ENCODE measurements at places on chromosomes 6 and 20.

GRCh38 chr20:20010639-20011500 lies 6.3 kb upstream of the NAA20 start:
- DNase-seq: no peak

DNA sequence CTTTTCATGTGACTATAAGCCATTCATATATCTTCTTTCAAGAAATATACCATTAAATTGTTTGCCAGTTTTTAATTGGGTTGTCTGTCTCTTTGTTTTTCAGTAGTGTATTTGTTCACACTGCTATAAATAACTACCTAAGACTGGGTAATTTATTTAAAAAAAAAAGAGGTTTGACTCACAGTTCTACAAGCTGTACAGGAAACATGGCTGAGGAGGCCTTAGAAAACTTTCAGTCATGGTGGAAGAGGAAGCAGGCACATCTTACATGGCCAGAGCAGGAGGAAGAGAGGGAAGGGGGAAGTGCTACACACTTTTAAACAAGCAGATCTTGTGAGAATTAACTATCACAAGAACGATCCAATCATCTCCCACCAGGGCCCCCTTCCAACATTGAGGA lies 255.3 kb downstream of the EPM2A start:
- no peak for DNase-seq

GRCh38 chr6:10014557-10014956 lies 400.3 kb downstream of the TFAP2A start:
- no peak for DNase-seq

GRCh38 chr6:141152951-141153350 lies 979.8 kb upstream of the GJE1 start:
- no peak for DNase-seq

DNA sequence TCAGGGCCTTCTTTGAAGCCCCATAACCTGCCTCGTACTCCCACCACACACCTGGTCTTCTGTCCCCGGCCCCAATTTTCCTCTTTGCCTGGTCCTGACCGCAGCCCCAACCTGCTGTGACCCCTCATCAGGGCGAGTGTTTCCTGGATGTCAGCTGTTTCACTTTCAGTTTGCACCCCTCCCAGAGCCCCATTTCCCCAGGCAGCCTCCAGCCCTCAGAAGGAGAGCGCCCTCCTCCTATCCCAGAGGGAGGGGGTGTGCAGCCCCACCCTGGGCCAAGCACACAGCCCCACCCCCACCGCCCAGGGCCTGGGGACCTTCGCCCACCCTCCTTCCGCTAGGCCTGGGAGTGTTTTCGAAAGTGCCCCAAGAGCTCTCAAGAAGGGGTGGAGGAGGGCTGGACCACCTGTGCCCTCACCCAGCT lies 1.5 kb downstream of the BAK1 start:
- DNase-seq: no peak

DNA sequence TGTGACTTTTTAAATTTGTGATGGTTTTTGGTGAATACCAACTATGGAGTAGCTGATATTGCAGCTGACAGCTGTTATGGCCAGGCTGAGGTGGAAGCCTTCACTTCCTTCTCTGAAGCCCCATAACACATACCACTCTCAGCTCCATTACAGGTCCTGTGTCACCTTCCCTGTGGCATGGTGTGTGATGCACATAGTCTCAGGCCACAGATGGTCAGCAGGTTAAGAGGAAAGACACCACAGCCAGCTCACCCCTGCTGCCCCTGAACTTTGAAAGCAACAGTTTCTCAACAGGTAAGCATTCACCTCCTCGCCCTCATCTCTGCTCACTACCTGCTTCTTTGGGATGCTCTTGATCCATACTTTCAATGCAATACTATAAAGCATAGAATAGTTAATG lies 7.7 kb downstream of the TXNDC5 start:
- DNase-seq: no peak

DNA sequence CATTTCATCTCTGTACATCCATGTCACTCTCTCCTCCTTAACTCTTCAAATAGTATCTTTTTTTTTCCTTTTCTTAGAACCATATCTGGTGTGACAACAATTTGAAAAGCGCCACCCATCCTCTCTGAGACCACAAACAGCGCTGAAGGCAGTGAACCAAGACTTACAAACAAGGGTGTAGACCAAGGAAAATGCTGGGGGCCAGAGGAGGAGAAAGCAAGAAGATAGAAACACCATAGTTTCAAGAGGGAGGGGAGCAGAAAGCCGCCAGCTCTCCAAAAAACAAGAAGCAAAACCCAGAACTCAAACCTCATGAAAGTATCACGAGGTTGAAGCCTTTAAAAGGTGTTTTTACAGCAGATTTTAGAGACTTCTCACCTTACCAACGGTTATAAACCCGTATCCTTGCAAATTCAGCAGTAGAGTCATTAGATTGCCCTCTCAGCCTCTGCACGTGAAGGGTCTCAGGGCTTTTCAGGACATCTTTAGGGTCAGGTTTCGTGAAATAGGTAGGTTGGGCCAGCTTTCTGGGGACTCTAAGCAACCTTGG lies 13.3 kb upstream of the RIPOR2 start:
- DNase-seq: no peak

DNA sequence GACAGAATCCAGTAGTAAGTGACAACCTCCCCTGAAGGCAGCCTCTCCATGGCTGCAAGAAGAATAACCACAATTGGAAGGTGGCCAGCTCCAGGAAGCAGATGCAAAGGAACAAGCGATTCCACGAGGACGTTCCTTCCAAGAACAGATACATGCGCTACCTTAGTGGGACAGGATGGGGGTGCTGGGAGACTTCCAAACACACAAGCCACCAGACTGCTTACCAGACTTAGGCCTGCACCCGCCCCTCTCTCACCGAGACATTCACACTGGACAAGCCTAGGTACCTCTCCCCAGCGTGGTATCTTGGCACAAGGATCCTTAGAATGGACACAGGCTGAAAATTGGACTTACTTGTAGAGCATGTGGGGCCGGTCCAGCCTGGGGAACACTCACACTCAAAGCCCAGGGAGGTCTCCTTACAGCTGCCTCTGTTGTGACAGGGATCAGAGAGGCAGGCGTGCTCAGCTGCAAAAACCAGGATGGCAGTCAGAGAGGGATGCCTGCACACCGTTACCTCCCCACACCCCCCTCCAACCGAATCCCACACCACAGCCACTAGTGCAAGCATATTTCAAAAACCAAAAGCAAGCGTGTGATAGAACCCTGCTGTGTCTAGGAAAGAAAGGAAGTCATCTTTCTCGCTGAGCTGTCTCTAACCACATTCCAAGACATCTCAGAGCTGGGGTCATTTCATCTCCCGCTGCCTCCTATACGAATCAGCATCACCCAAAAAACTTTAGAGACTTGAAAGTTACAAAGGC lies 22.4 kb downstream of the JAG1 start:
- no peak for DNase-seq

- DNase-seq: no peak
Measured at GRCh38 chr6:43070028-43070632, 6.0 kb upstream of the PTK7 start.

DNA sequence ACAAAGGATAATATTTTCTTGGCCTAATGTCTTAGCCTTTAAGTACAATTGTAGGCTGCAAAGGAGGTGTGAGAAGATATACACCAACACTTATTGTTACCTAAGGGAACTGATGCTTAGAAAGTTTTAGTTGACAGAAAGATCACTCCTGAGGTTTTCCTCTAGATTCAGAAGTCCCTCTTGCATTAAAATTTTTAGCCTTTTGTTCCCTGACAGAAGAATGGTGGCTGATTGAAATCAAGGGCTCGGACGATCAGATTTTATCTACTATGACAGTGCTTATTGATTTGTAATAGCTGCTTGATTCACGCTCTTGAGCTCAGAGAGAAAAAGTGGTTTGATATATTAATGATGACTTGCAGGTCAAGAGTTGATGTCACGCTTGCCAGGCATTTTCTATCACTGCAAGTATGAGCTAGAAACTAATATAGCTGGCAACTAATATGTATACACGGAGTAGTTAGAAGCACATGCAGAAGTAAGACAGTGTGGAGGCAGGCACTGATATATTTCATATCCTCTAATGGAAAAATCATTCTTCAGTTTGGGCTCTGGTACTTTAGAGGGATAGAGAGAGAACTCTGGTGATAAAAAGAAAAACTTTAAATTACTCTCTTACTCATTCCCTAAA lies 246.6 kb upstream of the ID4 start:
- no peak for DNase-seq

- no peak for DNase-seq
Measured at GRCh38 chr6:17867880-17868279, 119.6 kb downstream of the KIF13A start.

DNA sequence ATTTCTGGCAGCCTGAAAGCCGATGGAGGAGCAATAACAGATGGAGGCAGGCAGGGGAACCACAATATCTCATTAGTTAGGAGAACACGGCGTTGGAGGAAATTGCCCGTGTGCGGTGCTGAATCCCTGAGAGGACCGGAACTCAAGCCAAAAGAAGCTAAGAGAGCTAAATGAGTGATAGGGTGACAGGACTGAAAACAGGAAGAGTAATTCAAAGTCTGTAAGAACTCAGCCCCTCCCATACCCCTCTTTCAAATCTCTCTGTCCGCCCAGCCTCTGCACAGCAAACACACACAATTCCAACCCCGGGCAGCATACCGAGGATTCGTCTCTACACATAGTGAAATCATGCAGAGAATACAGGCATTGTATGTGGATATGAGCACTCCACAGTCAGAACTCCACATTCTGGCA lies 2.6 kb upstream of the IPCEF1 start:
- DNase-seq: no peak

GRCh38 chr6:47653706-47654105 lies 44.7 kb upstream of the ADGRF4 start:
- DNase-seq: no peak

- no peak for DNase-seq
Measured at GRCh38 chr6:106555767-106556166, 73.5 kb downstream of the RTN4IP1 start.

DNA sequence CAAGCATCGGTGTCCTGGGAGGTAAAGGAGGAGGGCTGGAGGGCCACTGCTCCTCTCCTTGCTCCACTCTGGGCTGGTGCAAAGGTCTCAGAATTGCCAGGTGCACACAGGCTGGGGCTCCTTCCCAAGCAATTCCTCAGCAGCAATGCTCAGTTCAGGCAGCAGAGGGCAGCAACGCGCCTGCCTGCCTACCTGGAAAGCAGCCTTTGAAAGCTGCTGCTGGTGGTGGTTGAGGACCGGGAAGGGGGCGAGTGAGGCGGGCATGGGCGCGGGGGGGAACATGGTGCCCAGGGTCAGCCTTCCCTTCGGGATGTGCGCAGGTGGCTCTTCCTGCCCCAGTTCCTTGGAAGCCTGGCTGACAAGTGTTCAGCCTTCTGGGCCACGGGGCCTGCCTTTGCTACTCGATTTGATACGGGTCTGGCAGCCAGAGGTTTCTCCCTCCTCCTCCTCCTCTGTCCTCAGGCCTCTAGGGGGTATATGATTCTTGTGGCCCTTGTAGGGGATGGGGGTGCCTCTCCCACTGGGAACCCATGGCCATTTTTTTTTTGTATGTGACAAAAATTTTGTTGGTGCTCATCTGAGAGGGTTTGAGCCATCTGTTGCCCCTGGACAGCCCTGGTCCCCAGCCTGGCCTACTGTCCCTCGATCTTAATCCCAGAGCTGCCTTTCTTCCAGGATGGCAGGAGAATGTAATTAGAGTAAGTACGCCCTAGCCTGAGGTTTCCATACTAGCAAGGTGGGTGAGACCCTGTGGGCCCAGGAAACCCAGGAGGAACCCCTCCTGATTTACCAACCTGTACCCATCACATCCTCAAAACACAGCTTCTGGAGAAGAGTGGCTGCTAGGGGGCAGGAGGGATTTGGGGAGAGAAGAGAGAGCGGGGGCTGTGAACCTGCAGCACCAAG lies 20.1 kb downstream of the MRPS18A start:
- peak; percentile 81 for DNase-seq

DNA sequence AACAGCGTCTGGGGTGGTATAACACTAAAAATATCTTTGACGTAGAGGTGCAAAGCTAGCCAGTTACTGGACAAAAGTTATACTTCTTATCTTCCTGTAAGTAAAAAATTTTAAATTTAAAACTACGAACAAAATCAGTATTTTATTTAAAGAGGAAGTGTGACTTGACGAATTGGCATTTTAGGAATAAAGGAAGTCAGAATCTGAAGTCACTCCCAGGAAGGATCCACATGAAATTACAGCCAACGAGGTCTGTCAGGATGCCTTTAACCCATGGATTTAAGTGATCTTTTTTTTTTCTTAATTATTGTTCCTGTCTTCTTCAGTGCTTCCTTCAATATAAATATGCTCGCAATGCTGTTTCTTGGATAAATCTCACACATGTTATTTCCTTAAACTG lies 27.2 kb upstream of the SNX9 start:
- no peak for DNase-seq

- DNase-seq: no peak
Measured at GRCh38 chr20:33896509-33896908, 85.4 kb downstream of the CHMP4B start.

DNA sequence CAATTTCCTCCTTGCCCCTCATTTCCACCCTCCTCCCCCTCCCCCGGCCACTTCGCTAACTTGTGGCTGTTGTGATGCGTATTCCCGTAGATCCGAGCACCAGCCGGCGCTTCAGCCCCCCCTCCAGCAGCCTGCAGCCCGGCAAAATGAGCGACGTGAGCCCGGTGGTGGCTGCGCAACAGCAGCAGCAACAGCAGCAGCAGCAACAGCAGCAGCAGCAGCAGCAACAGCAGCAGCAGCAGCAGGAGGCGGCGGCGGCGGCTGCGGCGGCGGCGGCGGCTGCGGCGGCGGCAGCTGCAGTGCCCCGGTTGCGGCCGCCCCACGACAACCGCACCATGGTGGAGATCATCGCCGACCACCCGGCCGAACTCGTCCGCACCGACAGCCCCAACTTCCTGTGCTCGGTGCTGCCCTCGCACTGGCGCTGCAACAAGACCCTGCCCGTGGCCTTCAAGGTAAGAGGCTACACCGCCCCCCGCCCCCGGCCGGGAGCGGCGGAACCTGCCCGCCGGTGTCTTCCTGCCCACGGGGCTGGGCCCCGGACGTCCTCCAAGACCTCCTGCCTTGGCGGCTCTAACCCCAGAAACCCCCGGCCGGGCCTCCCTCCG lies 44.9 kb upstream of the SUPT3H start:
- DNase-seq: peak; percentile 39

DNA sequence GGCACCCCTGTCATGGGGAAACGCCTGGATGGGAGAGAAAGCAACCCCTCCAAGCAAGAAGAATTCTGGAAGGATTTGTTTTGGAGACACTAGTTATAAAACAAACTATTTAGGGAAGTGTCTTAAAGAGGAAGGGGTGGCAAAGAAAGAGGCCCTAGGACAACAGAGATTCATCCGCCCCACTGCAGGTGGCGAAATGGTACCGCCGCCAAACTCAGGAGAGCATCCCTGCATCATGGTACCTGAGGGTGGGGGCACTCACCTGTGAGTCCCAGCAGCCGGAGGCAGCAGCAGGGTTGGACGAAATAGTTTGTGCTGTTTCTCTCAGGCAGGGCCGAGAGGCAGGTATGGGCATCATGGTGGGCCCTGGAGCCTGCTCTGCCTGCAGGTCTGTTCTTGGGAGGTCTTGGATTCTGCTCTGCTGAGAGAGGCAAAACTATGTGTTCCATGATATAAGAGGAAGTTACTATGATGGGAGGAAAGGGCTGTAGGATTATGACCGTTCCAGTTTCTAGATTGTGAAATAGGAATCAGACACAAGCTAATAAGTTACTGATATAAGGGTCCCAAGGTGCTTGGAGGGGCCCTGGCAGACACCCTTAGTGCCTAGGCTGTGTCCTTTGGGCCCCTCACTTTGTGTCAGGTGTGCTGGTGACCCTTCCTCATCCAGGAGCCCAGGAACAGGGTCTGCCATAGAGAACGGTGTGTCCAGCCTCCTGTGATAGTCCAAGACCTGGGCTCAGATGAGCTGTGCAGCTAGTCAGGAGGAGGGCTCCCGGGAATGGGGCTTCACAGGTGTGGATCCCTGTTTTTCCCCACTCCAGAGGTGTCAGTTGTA lies 20.4 kb downstream of the SIRPD start:
- DNase-seq: no peak

- no peak for DNase-seq
Measured at GRCh38 chr6:68196645-68197044, 438.4 kb upstream of the ADGRB3 start.

Measured in activated T-cell treated with anti-CD3 and anti-CD28 coated beads for 1 hour (primary cell).